CD4-positive, alpha-beta T cell treated with Interleukin-15 for 1 hour (primary cell): ENCODE measurements at places on chromosomes 1 and 21.

GRCh38 chr21:34305605-34306604, 57.9 kb upstream of the KCNE2 start:
- DNase-seq, result no peak

GRCh38 chr21:38268864-38269575, 12.2 kb downstream of the KCNJ15 start:
- DNase-seq, result no peak

GRCh38 chr1:99497690-99498089, 148.2 kb upstream of the PALMD start:
- DNase-seq, result no peak

GRCh38 chr1:38507563-38507962, 352.0 kb downstream of the RRAGC start:
- no peak for DNase-seq

DNA sequence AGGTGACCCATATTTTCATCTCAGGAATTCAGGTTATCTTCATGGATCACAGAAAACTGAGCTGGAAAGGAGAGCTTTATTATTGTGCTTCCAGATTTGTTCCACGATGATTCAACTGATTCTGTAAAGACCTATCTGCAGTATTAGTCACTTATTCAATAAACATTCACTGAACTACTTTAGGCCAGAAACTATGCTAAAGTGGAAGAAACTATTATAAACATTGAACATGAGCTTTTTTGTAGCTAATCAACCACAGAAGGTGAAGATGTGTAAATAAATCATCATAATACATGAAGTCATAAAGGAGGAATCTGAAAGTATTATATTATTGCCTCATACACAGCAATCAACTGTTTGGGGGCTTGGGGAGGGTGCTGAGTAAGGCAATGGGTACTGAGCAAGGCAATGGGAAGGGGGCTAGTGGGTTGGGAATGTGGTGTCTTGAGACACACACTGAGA, 30.6 kb upstream of the EXO1 start:
- no peak for DNase-seq

DNA sequence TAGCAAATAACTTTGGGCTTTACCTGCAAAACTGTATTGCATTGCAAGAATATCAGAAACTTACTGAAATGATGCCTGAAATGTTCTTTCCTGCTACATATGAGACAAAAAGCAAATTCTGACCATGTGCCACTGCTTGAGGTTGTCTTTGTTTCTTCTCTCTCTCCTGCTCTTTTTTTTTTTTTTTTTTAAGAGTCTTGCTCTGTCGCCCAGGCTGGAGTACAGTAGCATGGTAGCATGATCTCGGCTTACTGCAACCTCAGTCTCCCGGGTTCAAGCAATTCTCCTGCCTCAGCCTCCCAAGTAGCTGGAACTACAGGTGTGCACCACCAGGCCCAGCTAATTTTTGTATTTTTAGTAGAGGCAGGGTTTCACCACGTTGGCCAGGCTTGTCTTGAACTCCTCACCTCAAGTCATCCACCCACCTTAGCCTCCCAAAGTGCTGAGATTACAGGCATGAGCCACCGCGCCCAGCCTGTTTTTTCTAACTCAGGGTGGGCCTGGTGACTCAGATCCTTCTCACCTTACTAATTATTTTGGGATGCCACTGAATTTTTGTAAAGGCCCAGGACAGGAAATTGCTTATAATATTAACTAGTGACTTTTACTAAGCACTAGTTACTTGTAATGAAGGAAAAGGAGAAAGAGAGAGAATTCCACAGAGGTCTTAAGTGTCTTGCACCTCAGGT, 35.9 kb downstream of the DNASE2B start:
- no peak for DNase-seq

- no peak for DNase-seq
Observed at GRCh38 chr1:80534606-80535360, 1266.0 kb upstream of the ADGRL2 start.

DNA sequence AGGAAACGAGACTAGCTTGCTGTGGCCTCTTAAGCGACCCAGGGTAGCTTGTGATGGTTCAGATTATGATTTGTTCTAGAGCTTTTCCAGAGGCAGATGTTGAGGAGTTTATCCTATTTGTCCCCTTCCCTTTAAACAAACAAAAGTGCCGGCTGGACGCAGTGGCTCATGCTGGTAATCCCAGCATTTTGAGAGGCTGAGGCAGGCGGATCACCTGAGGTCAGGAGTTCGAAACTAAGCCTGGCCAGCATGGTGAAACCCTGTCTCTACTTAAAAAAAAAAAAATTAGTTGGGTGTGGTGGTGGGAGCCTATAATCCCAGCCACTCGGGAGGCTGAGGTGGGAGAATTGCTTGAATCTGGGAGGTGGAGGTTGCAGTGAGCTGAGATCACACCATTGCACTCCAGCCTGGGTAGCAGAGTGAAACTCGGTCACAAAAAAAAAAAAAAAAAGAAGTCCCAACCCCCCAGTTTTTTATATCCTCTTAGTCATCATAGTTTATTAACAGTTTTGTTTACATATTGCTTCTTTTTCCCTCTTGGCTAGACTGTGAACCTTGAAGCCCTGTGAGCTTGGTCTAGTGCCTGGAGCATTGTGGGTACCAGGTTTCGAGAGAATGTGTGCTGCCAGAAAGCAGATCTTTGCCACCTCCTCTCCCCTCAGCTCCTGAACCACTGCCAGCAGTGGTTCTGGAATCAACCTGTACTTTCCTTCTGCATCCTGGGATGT, 29.8 kb downstream of the MAPKAPK2 start:
- no peak for DNase-seq

DNA sequence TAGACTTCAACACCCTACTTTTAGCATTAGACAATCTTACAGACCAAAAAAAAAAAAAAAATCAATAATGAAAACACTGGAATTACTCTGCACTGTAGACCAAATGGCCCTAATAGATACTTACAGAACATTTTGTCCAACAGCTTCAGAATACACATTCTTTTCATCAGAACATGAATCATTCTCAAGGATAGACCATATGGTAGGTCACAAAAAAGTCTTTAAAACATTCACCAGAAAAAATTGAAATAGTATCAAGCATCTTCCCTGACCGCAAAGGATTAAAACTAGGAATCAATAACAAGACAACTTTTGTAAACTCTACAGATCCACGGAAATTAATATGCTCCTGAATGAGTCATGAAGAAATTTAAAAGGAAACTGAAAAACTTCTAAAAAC, 22.5 kb downstream of the ZNF670 start:
- no peak for DNase-seq

DNA sequence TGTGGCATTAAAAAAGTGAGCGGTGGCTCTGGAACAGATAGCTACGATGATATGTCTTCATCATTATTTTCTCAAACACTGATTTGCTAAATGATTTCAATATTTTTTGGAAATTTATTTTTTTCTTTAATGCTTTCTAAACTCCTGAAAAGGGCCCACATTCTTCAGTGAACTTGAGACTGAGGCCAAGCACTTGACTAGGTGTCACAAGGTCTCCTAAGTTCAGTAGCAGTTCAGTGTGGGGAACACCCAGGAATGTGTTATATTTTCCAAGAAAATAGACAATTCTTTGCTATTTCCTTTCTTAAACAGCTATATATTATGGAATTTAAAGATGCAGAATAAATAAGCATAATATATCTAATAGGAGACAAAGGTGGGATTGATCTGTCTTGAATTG, 850.9 kb downstream of the USP25 start:
- no peak for DNase-seq

- no peak for DNase-seq
Observed at GRCh38 chr1:235952950-235953615, 86.4 kb upstream of the LYST start.

DNA sequence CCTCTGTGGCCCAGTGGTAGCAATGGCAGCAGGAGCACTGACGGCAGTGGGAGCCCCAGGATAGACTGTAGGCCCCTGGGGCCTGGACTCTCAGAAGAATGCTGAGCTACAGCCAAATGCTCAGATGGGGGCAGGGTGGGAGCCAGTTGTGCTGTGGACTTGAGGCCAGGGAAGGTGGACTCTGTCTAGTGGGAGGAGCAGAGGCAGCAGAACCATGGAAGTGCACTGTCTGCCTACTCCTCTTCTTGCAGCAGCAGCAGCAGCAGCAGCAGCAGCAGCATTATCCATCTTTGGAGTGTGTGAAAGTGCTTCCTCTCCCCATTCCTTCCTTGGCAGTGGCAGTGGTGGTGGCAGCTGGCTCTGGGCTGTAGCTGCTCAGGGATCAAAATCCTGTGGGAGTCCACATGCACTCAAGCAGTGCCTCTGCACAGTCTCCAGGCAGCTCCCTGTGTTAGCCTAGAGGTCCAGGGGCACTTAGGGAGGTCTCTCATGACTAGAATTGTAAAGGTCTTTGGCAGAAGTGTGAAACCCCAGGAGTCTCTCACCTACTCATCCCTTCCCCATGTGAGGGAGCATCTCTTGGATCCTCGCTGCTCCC, 917.9 kb upstream of the B3GALT2 start:
- no peak for DNase-seq

DNA sequence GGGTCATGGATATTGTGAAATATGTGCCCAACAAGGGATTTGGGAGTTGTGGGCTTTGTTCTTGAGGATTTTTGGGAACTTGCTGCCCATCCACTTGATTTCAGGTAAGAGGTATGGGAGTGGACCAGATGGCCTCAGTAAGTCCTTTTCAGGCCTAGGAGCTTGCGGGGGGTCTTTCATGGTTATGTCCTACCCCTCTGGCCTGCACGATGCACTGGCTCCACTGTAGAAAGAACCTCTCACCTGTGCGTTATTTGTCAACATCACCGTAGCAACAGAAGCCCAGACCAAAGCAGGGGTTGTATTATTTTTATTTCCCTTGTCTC, 8.6 kb downstream of the RIIAD1 start:
- no peak for DNase-seq

DNA sequence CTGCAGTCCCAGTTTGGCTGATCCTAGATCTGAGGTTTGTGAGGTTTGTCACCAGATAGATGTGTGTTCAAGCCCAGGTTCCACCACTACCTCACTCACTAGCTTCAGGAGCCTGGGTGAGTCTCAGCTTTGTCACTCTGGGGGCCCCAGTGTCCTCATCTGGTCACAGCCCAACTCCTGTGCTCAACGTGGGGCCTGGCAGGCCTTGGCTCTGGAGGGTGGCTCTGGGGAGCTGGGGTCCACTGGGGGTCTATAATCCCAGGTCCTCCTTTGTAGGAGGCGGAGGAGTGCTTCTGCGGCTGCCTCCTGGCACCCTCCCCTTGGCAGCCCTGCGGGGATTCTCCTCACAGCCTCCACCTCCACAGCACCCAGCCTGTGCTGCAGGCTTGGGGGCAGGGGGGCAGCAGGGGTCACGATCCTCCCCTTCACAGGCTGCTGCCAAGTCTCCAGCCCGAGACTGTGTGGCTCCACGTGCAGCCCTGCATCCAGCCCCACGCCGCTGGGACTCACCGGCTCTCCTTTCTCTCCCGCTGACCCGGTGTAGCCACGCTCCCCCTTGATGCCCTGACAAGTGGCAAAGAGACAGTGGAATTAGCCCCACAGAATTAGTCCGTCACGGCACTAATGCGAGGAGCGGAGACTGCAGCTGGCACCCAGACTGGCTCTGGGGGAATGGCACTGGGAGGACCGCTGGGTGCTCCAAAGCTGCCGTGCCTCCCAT, 22.5 kb upstream of the PEF1 start:
- no peak for DNase-seq

DNA sequence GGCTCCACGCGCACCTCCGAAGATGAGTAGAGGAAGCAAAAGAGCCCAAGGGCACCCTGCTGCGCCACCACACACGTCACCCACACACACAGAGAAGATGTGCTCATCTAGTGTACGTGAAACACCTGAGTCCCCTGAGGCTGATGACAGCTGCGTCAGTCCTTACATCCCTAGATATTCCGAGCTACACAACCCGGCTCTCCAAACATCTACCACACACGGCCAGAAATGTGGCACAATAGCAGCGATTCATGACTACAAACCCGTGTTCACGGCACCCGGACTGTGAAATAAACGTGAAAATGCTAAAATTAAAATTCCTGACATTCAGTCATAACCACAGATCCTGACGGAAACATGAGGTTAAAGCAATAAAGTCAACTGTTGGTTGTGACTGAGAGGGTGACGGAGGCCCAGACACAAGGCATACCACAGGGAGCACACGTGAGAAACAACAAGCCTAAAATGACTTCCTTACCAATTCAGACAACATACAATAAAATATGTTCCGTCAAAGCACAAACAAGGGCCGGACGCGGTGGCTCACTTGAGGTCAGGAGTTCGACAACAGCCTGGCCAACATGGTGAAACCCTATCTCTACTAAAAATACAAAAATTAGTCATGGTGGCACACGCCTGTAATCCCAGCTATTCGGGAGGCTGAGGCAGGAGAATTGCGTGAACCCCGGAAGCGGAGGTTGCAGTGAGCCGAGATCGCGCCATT, 7.3 kb downstream of the SSU72 start:
- DNase-seq, result no peak

- no peak for DNase-seq
Observed at GRCh38 chr21:21818898-21819297, 820.7 kb downstream of the NCAM2 start.

DNA sequence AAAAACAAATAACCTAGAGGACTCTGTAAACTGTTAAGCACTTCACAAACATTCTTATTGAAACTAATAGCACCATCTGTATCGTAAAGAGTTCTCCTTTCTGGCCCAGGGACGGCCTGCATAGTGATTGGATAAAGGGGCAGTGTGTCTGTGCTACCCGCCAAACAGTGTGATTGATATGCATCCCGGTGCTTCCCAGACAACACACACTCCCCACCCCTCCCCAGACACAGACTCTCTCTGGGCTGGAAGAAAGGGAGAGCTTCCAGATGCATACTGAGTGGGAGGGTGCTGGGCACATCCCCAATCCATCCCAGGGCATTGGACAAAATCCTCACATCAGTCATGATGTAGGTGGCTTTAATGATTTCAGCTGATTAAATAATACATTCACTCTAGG, 3.7 kb downstream of the HSD11B1 start:
- no peak for DNase-seq

DNA sequence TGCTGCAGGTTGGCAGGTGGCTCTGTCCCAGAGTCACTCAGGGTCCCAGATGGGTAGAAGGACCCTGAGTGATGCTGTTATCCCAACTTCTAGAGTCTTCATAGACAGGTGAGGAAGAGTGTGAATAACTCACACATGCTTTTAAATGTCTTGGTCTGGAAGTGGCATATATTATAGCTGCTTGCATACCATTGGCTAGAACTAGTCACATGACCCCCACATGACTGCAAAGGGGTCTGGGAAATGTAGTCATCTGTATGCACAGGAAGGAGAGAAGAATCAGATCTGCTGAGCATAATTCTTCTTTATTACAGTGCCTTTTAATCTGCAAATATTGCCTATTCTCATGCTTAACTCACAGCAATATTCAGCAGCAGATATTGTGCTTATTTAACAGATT, 28.2 kb upstream of the KLHDC7A start:
- no peak for DNase-seq
